Uterus (tissue), 4 donors: ENCODE measurements at places on chromosomes 3 and 15. TPM values are rescaled to one million over a fixed set of nuclear protein-coding genes. Genes with fewer than 3 reads are reported as not detected.

SERPINI2 gene
- total RNA-seq = not detected

FGF12 gene
- total RNA-seq = 1.0 TPM

DNA sequence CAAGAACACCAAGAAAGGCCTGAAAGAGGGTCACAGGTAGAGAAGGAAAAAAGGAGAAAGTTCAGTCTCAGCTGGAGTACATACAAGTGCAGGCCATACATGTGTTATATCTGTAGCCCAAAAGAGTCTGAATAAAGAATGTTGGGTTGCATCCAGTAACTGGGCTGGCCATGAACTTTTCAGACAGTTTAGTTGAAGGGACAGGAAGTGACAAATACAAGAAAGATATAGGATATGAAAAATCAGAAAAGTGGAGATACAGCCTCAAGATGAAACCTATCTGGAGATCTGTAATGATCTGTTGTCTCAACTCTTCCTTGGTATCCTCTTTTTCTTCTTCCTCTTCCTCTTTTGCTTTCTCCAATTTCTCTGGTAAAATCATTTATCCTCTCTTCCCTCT lies 671.7 kb downstream of the MECOM start:
- H3K4me1 ChIP-seq = no peaks in the 10 kb centered on the region
- no peak for DNase-seq
- H3K27me3 ChIP-seq = no peaks in the 10 kb centered on the region
- H3K4me3 ChIP-seq = no peak overlapping the region

- H3K27me3 ChIP-seq = no peaks in the 10 kb centered on the region
- H3K4me1 ChIP-seq = no peaks in the 10 kb centered on the region
- H3K36me3 ChIP-seq = no peaks in the 10 kb centered on the region
Observed at GRCh38 chr3:94185753-94186152, 122.9 kb downstream of the NSUN3 start.

DNA sequence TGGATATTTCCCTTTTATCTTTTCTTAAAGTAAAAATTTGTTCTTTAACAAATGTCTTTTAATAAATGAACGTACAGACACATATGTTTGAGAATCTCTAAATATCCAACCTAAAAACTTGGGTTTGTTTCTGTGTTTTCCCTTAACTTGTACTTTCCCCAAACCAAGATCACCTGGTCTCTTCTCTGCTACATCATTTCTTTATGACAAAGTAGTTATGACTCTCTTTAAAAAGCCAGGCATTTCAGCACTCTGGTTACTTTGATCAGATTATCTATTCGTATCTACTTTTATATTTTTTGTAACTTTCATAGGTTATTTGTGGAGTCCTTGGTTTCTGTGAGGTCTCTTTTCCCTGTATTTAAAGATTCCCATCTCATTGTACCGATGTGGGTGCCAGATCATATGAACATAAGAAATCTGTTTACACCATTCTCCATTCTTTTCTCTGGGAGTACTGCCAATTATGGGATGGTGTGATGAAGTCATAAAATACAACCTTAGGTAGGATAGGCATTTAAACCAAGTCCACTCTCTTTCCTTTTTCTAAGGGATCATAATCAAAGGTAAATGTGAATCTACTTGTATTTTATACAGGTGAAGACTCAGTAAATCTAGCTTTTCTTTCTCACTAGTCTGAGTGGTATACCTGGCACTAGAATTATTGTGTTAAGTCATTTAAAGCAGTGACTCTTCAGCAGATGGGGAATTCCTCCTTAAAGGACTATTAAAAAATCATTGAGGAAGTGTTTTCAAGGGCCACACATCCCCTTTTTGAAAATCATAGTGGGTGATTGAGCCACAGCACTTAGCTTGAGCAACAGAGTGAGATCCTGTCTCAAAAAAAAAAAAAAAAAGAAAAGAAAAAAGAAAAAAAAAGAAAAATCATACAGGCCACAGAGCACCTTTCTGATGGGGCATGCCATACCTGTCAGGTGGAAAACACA lies 12.4 kb upstream of the NFKBIZ start:
- no peak for DNase-seq
- H3K4me3 ChIP-seq = no peak overlapping the region
- no peaks in the 10 kb centered on the region for H3K27me3 ChIP-seq
- H3K4me1 ChIP-seq = no peaks in the 10 kb centered on the region
- H3K36me3 ChIP-seq = no peaks in the 10 kb centered on the region
